ENCODE measurements at places on chromosomes 5 and 9.

- DNase-seq = no peak
Measured at GRCh38 chr9:114761523-114761922, 44.3 kb downstream of the TNFSF15 start.

DNA sequence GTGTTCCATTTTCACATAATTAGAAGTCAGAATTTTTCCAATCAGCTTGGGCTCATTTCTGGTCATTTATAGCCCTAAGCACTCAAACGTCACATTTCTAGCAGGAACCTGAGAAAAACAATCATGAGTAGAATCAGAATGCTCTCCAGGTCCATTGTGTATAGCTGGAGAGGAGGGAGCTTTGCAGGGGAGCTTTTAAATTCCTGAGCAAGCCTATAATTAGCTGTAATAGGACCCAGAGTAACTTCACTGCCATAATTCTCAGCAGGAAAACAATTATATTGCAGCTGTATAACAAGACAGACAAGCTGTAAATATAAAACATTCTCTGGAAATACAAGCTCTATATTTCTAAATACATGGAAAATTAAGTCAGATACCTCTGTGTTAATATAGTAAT, 637.6 kb upstream of the SGCD start:
- DNase-seq = no peak

- DNase-seq = no peak
Measured at GRCh38 chr9:98011122-98011521, 28.0 kb downstream of the ANP32B start.

GRCh38 chr9:99490729-99491128, 268.6 kb downstream of the SEC61B start:
- no peak for DNase-seq

- no peak for DNase-seq
Measured at GRCh38 chr5:115402822-115403577, 106.5 kb upstream of the CCDC112 start.

- no peak for DNase-seq
Measured at GRCh38 chr9:121622387-121623203, 28.8 kb upstream of the DAB2IP start.

DNA sequence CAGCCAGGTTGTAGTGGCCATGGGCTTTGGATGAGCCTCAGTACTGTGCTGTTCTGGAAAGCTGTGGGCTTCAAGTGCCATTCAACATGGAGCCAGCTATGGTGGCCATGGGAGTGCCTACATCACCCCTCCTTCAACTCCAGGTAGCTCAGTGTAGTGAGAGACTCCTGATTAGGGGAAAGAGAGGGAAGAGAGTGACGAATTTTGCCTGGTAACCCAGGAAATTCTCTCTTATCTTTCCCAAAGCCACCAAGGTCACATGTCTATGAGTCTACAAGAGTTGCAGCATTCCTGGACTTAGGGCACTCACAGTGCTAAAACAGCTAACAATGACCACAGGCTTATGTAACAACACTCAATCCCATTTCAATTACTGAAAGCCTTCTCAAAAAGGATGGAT, 81.7 kb upstream of the SPTLC1 start:
- no peak for DNase-seq

- DNase-seq = no peak
Measured at GRCh38 chr5:126093718-126094117, 329.5 kb upstream of the GRAMD2B start.

DNA sequence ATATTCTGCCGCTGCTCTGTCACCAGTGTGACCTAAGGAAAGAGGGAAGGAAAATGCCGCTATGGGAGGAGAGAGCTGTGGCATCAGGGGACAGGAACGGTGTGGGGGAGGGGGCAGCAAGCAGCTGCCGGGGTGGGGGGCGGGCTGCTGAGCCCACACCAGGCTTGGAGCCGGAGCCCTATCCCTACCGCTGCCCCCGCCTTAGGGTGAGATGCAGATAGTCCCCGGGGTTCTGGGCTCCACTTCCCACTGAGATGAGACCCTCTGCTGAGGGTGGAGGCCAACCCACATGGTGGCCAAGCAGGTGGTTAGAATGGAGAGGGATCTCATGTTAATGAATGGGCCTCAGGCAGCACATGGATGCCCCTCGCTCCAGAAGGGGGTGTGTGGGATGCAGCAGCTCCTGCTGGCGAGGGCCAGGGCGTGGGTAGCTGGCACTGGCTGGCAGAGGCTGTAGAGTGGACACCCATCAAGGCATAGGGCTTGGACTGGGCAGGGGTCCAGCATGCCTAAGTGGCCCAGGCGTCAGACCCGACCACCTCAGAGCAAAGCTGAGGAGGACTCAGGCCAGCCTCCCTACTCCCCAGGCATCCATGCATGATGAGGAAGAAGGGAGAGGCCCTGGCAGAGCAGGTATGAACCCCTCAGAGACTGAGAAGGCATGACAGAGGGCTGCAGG, 131.5 kb downstream of the ZNF354C start:
- no peak for DNase-seq

DNA sequence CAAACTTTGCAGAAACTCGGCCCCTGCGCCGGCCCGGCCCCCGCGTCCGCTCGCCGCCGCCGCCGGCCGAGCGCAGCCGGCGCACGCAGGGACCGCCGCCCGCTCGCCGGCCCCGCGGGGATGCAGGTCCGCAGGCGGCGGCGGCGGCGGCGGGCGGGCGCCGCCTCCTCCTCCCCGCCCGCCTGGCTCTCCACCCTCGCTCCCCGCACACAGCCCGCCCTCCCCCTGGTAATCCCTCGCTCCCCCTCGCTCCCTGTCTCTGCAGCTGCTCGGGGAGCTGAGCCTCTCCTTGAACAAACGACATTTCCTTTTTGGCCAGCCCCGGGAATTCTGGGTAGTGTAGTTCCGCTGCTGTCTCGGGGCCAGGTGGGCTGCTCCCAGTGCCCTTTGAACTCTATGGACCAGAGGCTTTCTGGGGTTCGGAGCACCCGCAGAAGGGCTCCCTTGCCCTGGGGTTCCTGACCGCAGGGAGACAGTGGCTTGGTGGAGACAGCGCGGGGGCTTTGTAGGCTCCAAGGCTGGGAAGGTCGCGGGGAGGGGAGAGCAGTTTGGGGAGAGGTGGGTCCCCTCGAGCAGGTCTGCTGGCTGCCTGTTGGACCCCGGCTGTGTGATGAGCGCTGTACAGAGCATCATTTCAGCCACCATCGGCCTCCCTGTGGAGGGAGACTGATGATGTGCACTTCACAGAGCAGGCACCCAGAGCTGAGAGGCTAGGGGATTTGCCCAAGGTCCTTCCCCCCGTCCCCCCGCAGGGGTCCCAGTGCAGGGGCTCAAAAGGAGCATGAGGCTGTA, 1.8 kb upstream of the FAM78A start:
- DNase-seq = peak; percentile 70

- DNase-seq = no peak
Measured at GRCh38 chr9:99931155-99931840, 24.8 kb downstream of the STX17 start.
